Stimulated activated naive CD4-positive, alpha-beta T cell (primary cell): ENCODE measurements at places on chromosomes 4 and X.

- no peak for DNase-seq
Observed at GRCh38 chrX:118652717-118653116, 74.7 kb upstream of the IL13RA1 start.

DNA sequence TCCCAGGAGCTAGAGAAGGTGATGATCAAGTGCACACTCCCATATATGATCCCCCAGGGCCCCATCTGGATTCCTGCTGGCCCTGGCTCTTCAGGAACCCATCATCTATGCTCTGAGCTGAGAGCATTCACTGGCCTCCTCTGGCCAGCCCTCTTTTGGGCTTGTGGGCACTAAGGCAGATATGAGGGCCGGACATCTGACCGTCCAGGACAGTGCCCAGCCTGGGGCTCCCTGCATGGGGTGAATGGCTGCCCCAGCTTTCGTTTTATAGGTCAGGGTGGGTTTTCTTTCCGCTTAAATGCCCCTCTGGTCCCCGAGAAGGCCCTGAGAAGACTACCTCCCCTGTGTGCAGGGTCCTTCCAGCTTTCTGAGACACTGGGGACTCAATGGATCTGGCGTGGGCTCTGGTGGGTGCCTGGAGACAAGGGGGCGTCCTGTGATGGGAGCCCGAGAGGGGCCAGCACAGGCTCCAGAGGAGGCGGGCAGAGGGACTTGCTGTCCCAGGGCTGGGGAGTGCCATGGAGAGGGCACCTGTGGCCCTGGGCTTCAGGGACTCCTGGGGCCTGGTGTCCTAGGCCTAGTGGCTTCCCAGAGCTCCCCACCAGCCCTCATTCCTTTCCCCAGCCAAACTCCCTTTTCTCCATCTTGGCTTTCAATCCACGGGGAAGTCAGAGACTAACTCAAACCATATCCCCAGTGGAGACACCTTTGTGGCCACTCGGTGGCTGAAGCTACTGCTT lies 39.5 kb upstream of the GRPEL1 start:
- DNase-seq: no peak

- DNase-seq: no peak
Observed at GRCh38 chr4:174828845-174829701, at the start of gene GLRA3. Gene GLRA3 (minus strand): TSS chr4:174829247. CDS start chr4:174828811, 436 bp downstream.

- no peak for DNase-seq
Observed at GRCh38 chr4:123785538-123785937, 388.9 kb downstream of the SPRY1 start.

GRCh38 chr4:125010796-125011503 lies 298.4 kb upstream of the ANKRD50 start:
- DNase-seq: no peak

DNA sequence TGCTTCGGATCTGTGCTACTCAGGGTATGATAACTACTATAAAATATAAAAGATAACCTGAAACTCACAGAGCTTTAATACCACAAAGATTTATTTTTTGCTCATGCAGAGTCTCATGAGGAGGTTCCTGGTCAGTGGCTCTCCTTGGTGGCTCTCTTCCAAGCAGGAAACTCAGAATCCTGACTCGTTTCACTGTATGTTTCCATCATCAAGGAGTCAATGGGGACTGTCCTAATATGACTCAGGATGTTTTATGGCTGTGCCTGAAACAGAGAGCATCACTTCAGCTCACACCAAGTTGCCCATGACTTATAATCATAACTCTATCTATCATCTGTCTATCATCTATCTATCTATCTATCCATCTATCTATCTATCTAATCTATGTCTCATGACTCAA lies 620.8 kb upstream of the NR3C2 start:
- no peak for DNase-seq

DNA sequence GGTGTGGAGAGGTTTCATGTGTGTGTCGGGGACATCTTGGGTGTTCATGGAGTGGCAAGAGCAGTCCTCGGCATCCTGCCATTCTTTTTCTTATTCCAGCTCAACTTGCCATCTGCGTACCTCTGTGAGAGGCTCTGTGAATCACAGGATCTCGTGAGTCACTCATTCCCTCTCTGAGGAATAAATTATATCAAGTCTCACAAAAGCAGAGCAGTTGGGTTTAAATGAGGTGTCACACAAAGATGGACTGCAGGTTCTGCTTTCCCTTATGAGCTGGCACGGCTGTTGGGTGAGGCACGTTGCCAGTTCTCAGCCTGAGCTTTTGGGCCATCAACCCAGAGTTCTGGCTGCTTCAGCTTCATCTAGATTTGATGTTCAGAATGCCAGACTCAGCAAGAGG lies 6.8 kb upstream of the OCIAD2 start:
- DNase-seq: no peak

DNA sequence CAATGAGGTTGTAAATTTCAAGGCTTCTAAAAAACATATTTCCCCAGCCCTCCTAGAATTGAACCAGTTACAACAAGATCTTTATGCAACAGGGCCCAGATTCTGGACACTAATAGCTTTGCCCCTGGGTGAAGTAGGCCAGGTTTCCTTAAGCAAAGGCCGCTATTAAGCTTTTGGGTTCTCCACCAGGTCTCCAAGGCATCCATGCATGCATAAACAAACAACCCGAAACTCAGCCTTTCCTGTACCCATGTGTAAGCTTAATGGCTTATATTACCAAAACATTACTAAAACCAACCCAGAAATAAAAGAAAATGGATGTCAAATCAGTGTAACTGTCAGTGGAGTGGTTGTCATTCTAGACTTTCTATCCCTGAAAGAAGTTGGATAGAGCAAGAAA lies 137.1 kb downstream of the ARHGAP6 start:
- no peak for DNase-seq

DNA sequence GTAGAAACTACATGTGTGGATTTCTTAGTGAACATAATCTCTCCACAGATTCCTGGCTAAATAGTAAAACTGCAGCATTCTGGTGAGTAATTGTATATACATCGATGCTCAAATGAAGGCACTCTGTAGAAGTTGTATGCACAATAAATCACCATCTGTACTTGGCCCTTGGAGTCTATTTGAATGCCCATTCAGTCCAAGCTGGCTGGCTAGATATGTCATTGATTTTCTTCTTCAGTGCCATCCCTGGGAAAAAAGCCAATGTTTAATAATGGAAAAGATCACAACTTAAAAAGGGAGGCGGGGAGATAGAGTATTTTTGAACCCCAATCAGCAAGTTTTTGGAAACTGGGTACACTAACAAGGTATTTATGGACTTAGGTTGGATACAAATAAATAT lies 381.0 kb upstream of the TEX13C start:
- no peak for DNase-seq

DNA sequence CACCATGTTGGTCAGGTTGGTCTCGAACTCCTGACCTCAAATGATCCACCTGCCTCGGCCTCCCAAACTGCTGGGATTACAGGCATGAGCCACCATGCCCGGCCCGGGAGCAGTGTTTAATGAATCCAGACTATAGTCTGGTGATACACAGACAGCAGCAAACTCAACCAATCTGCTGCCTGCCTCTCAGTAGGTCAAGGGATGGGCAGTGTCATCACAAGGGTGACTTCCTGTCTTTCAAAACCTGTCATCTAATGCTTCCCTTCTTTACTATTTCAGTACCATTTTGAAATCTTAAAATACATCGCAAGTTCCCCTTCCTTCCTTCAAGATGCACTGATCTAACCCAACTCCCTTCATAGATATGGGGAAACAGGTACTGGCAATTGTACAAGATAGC lies 8.4 kb downstream of the RPL39 start:
- DNase-seq: no peak

DNA sequence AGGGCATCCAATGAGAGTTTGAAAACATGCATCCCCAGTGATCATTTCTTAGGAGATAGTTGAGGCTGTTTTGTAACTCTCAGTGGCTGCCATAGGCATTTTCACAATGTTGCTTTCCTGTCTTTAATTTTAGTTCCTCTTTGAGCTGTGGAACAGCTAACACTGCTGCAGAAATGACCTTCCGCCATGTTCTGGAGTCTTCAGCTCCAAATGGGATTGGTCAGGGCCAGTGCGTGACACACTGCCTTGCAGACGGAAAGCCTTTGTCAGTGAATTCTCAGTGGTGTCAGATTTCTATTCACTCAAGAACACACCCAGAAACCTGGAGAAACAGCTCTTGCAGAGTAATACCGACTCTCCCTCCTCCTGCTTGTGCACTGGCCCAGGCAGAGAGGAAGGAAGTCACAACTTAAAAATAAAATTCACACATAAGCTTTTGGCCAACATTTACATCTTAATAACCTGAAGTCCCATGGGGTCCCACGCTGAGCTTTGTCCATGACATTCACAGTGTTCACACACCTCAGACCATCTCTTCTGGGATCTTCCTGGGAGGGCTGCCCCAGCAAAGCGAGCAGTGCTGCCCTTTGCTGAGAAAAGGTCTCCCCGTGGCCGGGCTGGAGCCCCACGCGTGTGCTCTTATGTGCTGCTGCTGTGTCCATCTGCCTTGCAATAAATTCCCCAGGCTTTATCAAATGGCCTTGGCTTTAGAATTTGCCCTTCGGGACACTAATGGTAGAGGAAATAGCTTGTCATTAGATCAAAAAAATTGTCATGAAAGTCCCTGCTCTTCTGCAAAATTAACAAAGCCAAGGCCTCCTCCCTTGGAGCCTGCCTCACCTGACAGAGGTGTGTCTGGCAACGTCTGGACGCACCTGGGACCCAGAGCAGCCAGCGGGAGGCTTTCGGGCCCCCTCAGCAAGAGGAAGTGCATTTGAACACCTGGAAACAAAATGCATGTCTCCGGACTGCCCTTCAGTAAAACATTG lies 126.8 kb downstream of the IRF2 start:
- DNase-seq: no peak

GRCh38 chrX:37553476-37553875 lies 18.0 kb upstream of the LANCL3 start:
- DNase-seq: no peak

DNA sequence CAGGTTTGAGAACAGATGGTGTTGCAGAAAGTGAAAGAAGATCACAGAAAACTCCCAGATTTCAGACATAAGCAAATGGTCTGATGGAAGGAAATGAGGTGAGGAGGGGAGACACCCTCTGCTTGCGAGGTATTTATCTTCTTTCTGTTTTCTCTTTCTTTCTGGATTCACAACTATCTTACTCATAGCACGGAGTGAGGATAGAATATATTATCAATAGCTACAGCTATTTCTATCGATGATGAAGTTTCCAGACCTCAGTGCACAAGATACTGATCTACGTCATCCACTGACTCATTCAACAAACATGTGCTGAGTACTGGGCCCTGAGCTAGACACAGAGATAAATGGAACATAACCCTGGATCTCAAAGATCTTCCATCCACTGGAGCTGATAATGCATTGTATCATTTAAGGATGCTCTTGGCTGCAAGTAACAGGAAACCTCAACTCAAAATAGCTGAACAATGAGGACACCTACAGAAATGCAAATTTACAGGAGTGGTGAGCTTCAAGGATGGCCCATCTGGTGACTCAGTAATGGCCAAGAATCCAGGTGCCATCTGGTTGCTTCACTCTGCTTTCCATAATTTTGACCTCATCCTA lies 21.2 kb downstream of the SLC2A9 start:
- no peak for DNase-seq

- DNase-seq: no peak
Observed at GRCh38 chr4:6755088-6755753, 27.3 kb upstream of the KIAA0232 start.

- no peak for DNase-seq
Observed at GRCh38 chr4:15928883-15929282, 9.7 kb downstream of the FGFBP1 start.

DNA sequence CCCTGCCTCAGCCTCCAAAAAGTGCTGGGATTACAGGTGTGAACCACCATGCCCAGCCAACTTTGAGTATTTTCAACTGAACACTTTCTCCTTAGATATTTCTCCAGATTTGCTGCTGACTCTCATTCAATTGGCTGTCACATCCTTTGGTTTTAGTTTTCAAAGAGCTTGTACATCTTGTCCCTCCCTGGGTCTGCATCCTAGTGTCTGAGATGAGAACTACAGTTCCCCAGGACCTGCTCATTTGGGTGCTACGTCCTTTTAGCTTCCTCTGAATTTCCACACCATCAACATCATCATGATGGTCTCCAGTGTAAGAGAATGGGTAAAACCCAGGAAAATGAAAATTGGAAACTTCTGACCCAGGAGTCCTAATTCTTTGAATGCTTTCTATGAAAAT lies 312.9 kb downstream of the NLGN4X start:
- DNase-seq: no peak

- no peak for DNase-seq
Observed at GRCh38 chr4:23697001-23697528, 192.8 kb downstream of the PPARGC1A start.

GRCh38 chrX:129510331-129510730 lies 13.0 kb downstream of the SMARCA1 start:
- DNase-seq: no peak

- DNase-seq: no peak
Observed at GRCh38 chr4:2828758-2829181, 14.9 kb upstream of the ADD1 start.

DNA sequence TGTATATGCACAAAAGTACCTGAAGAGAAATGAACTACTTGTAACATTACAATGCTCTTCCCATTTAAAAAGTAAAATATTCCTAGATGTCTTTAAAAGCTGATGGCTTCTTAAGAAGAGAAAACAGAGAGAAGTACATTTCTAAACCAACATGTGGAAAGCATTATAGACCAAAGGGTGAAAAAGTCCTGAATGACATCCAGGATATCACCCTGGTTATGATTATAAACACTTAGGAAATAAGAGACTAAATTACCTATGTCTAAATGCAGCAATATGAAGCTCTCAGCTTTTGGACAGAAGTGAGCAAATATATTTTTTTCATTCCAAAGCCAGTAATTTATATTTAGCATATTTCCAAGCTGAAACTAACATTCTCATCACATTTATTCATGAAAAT lies 21.7 kb upstream of the EGFL6 start:
- no peak for DNase-seq

DNA sequence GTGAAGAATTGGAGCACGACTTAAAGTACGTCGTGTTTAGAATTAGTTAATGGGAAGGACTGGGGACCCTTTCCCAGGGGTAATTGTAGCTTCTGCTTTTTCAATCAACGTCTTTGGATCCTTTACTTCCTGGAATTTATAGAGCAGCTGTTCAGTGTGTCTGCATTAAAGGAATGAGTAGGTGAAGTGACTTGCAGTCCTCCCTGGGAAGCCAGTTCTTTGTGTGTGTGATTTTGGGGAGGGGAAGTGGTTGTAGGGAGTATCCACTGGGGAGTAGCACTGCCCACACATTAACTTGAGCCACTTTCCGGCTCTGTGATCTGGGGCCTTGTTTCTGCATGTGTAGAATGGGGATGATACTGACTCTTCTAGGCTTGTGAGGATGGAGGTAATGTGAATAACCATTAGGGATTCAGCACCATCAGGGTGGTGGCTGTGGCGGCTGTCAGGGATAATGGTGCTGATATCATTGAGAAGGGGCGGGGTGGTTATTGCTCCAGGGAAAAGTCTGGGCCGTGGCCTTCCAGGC lies 54.7 kb downstream of the TMEM131L start:
- DNase-seq: no peak
